Left ventricle myocardium inferior (tissue), 1 donor: ENCODE measurements at places on chromosomes 7 and 10.

- no peak for DNase-seq
Measured at GRCh38 chr7:30027740-30028215, 434 bp upstream of the PLEKHA8 start.

DNA sequence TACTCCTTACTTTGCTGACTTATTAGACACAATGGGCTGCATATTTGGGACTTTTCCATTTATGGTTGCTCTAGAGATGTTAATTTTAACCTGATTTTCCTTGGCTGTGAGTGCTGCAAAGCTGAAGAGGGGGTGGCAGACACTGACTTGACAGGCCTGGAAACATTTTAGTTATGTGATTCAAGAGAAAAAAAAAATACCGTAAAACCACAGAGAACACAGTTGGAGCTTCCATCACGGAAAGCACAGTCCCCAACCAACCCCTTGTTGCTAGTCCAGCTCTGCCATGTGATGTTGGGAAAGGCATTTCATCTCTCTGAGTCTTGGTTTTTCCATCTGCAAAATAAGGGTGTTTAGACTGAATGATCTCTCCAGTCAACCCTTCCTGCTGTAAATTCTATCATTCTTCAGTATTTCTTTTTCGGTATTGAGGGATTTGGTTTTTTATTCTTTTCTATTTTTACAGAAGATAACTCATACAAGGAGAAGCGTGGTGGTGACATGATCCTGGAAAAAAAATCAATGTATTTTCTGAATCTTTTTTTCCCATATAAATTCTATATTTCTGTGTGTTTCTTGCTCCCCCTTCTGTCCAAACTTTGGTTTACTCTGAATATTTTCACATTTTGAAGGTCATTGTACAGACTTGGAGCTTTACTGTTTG is 246.1 kb downstream of the REEP3 start:
- no peak for DNase-seq

DNA sequence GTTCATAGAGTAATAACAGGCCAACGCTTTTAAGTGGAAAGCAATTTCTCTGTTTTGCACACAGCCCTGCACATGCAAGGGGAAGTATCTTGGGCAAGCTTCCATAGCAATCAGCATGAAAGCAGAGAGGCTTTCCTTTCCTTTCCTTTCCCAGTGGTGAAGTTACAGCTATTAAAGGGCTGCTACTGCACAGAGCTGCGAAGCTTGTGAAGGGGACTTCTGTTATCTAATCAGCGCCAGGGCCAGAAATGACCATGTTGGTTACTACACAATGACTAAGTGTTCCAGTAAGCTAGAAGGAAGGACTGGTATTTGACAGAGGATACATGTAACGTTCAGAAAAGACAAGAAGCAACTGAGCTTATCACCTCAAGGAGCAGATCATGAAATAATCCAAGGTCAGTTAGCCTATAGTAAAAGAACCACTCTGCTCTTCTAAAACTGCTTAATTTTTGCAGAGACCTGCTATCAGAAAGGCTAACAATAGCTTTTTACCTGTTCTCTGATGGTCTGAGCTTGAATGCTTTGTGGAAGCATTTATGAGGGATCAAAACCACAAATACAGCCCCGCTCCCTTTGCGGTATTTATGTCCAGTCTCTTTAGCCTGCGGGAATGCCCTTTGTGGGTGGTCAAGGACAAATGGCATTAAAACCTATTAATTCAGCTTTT is 45.9 kb downstream of the SGMS1 start:
- no peak for DNase-seq

- no peak for DNase-seq
Measured at GRCh38 chr10:60000747-60001146, 94.4 kb upstream of the CCDC6 start.

- DNase-seq, result peak; percentile 82
Measured at GRCh38 chr7:44767912-44768627, 19.4 kb downstream of the ZMIZ2 start.

DNA sequence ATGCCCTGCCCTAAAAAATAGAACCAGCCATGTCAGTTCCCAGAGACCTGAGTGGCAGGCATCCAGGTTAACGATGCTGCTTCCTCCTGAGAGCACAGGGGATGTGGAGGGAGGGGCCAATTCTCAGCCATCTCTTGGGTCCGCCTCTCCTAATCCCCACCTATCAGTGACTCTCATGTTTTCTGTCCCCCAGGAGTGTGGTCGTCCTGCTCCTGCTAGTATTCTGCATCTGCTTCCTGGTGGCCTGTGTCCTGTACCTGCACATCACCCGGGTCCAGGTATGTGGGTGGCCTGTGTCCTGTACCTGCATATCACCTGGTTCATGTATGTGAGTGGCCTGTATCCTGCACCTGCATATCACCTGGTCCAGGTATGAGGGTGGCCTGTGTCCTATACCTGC is 105.3 kb downstream of the ADCY1 start:
- DNase-seq, result no peak

DNA sequence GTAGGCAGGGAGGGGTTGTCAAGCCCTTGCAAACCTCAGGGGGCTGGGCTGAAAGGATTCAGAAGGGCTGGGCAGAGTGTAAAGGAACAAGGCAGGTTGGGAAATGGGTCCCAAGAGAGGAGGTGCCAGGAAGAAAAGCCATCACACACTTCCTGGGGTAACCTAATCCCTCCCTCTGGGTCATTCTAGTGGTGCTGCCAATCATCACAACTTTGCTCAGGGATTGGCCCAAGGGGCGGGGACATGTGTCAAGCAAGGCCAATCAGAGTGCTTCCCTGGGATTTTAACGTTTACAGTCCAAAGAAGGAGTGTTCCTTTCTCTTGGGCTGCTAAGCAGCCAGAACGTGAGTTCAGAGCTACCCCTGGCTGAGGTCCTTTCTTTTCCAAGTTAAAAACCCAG is 57.1 kb upstream of the NPTX2 start:
- no peak for DNase-seq

GRCh38 chr7:44897309-44897708 is 12.0 kb upstream of the PURB start:
- no peak for DNase-seq

DNA sequence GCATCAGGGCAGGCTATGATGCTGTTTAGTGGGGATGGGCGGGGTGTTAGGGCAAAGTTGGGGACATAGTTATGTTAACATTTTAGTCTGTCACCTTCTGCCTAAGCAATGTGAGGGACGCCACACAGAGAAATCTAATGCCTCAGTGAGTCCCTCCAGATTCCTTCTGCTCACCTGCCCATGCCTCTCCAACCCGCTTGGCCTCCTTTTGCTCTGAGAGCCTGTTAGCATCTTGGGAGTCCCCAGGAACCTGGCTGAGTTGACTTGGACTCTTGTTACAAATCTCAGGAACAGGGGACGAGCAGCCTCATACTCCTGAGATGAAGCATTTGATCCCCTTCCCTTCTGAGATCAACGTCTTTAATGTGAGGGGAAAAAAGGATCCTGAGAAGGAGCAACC is 336.8 kb downstream of the CCSER2 start:
- no peak for DNase-seq

DNA sequence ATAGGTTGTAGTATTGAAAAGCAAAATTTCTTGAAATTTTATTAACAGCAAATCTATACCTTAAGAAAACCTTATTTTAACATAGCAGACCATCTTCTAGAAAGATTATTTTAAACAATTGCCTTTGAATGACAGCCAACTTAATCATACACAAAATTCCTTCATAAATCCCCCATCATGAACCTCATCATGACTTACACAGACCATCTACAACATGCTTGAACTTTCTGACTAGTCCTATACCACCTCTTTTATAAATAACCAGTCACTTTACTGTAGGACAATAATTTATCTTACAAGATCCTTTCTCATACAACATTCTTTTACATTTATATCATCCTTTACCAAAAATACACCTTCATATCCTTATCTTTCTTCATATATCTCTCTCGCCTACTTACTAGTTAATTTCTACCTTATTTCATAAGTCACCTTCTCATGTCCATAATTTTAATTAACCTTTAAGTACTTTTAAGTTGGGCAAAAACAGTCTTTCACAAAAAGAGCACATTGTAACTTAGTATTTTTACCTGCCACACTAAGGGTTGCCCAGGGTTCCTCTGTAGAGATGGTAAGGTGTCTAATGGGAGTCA is 16.6 kb upstream of the PTN start:
- DNase-seq, result no peak

- no peak for DNase-seq
Measured at GRCh38 chr10:75048669-75049098, 62.8 kb upstream of the SAMD8 start.

DNA sequence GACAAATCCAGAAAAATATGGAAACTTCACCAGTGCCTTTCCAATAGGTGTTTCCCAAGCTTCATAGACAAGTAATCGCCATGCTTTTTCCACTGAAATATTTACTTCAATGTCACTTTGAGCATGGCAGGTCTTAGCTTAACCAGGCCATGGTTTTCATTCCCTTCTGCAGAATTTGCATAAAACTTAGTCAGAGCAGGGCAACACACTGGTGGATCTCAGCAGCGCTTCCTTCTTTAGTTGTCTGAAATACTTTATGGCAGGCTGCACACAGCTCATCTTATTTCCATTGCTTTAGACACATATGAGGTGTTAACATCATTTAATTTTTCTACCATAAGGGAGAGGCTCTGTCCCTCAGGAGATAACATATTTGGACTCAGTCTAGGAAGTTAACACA is 102.9 kb upstream of the AHR start:
- no peak for DNase-seq

GRCh38 chr10:42623929-42624328 is 14.4 kb downstream of the ZNF33B start:
- no peak for DNase-seq

DNA sequence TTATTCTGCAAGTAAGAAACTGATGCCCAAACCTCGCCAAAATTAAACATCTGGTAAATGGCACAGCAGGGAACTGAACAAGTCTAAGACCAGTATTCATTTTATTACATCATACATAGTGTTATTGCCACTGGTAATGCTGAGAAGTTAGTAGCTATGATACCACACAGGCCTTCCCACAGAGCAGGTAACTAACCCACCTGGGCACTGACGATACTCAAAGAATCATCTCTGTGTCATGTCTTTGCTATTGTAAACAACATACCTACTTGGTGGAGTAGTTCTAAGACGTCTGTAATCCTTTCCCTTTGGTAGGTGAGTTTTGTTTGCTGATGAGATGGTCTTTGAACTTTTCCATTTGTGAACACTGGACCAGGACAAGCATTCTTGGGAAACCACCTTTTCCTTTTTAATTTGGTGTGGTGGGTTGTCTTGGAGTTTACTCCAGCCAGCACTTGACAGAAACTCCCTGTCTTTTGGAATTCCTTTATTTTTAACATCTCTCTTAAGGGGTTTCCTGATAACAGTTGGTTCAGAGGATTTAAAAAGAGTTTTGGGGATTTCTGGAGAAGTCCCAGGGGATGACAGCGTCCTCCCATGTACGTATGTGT is 40.9 kb downstream of the PDSS1 start:
- no peak for DNase-seq

- no peak for DNase-seq
Measured at GRCh38 chr7:118312966-118313365, 88.5 kb downstream of the ANKRD7 start.

GRCh38 chr10:122018491-122018890 is 29.5 kb downstream of the TACC2 start:
- DNase-seq, result no peak

- DNase-seq, result no peak
Measured at GRCh38 chr7:141792526-141792925, 2.5 kb downstream of the TAS2R5 start.

DNA sequence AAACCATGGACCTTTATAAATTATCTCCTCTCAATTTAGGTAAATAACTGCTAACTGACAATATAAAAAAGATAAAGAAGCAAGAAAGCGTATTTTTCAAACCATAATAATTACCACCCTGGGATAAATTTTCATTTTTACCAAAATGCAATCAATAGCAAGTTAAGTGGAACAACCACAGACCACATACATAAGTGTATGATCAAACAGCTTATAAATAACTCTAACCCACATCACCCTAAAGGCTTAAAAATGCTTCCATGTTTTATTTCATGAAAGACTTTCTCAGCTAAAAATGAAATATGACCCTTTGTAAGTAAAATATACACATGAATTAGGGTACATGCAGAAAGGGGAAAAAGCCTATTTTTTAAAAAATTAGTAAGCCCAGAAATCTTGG is 156.5 kb downstream of the SGMS1 start:
- no peak for DNase-seq

DNA sequence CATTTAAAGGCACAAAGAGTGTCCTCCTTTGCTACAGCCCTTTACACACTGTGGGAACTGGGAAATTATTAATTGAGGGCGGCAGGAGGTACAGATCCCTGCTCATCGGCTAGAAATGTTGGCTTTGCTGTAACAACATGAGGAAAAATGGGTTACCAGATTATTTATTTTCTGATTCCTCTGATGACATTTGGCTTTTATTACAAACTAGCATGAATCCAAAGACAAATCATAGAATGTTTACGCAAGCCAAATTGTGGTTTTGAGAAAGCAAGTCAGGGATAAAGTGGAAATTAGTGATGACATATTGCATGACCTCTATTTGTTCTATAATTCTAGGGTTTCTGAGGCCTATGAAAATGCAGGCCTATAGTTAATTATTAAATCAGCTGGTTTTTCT is 126.1 kb upstream of the TMEM196 start:
- DNase-seq, result no peak

DNA sequence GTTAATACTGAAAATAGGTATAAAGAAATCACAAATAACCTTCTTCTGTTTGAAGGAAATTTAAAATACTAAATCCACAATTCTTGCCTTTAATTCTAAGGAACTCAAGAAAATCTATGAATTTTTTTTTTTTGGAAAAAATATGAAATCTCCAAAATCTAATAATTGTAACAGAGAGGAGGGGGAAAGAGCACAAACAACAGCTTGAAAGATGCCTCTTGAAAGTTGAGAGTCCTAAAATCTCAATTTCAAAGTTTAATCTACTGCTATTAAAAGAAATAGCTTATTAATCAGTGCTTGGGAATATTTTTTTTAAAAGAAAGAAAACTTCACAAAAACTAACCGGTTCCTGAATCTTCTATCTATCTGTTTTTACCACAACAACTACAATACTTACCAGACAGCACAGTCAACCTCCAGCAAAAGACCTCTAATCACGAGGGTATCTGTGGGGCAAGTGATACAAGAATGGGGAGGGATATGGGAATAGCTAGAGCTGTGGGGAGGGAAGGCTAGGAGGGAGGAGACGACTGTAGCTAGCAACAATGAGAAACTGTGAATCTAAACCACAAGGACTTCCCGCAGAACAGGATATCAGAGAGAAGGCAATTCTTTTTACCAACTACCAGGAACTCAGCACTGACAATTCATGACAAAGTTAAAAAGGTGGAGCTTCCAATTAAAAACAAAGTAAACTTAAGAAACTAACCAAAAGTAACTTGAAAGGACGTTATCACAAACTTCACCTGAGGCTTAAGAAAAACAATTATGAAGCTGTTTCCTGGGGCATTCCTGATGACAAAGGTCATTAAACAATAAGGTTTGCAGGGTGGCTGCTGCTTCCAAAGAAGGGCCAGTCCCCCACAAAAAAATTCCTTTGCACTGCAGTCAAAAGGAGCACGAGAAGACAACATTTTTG is at the start of gene USP54:
Gene USP54 (minus strand): TSS at position 462 of the 919 bp plus-strand sequence. CDS start 15,684 bp downstream, outside the sequence.
- DNase-seq, result no peak
